ENCODE measurements at places on chromosomes 3 and 15.

- no peak for DNase-seq
Observed at GRCh38 chr3:99674086-99674789, 35.8 kb downstream of the COL8A1 start.

DNA sequence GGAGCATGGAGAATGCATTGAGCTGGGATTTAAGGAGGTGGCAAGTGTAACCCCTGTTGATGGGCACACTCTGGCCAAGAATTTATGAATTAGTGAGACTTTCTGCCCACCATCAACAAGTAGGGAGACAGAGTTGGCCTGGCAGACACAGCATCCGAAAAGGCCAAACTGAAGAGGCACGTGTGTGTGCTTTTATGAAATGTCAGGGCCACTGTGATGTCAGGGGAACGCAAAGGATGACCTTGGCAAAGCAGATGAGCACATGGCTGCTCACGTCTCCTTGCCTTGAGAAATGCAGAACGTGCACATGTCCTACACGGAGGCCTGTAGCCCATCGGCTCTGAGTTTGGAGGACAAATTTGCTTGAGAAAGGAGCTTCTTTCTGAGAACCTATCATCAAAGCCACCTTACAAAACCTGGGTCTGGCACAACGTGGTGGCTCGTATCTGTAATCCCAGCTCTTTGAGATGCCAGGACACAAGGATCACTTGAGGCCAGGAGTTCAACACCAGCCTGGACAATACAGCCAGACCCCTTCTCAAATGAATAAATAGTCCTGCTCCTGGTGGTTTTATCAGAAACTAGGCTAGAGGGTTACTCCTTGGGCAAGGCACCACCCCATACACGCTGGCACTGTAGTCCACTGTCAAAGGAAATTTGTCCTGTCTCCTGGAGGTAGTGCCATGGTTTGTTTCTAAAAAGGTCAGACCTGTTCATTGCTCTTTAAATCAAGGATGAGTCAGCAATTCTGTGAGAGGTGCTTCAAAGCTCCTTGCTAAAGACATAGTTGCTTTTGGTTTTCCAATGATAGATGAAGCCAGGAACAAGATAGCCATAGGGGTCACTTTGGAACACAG is 941 bp upstream of the SH3BP5 start:
- DNase-seq = no peak

DNA sequence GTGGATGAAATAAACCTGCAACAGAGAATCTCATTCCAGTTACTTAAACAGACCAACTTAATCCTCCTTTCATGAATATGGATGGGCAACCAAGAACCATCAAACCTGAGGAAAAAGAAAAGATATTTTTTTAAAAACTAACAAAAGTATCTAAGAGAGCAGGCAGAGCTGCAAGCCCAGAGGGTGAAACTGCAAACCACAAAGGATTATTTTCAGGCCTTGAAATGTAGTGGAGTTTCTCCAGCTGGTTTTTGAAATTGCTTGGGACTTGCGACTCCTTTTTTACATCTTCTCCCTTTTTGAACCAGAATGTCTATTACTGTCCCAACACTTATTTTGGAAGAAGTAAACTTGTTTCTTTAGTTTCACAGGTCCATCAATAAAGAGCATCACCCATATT is 87.4 kb downstream of the STAG1 start:
- DNase-seq = no peak

GRCh38 chr3:188404124-188404523 is 250.2 kb downstream of the LPP start:
- DNase-seq = no peak

- no peak for DNase-seq
Observed at GRCh38 chr15:62413153-62413552, 248.1 kb upstream of the C2CD4B start.

DNA sequence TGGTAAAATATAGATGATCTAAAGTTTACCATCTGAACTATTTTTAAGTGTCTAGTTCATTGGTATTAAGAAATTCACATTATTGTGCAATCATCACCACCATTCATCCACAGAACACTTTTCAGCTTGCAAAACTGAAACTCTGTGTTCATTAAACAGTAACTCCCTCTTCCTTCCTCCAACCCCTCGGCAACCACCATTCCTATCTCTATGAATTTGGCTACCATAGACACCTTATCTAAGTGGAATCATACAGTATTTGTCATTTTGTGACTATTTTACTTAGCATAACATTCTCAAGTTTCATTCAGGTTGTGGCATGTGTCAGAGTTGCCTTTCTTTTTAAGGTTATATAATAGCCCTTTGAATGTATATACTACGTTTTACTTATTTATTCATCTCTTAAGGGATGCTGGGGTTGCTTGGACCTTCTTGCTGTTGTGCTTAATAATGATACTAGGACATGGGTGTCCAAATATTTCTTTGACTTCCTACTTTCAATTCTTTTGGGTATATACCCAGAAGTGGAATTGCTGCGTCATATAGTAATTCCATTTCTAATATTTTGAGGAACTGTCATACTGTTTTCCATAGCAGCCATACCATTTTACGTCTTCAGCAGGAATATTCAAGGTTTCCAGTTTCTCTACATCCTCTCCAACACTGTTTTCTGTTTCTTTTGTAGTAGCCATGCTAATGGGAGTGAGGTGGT is 20.9 kb downstream of the KAT2B start:
- peak; percentile 36 for DNase-seq

DNA sequence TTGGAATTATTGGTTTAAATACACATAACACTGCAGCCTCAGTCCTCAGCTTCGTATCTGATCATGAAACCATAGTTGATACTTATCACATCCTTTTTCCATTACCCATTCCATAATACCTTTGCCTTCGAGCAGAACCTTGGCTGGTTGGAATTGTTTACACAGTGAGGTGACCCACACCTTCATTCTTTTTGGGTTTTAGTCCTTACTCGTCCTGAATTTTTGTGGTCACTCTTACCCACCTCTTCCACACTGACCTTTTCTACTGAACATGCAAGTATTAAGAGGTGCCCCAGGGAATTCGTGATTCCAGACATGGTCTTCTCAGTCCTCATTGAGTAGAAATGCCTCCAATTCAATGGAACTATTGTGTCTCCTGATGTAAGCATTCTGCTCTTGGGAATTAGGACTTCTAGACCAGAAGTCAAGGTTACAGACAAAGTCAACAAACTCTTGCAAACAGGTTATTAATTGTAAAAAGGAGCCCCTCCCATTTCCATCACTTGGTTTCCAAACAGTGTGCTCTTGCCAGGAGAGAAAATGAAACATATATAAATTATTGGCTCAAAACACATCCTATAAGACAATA is 37.7 kb downstream of the SCN11A start:
- no peak for DNase-seq

DNA sequence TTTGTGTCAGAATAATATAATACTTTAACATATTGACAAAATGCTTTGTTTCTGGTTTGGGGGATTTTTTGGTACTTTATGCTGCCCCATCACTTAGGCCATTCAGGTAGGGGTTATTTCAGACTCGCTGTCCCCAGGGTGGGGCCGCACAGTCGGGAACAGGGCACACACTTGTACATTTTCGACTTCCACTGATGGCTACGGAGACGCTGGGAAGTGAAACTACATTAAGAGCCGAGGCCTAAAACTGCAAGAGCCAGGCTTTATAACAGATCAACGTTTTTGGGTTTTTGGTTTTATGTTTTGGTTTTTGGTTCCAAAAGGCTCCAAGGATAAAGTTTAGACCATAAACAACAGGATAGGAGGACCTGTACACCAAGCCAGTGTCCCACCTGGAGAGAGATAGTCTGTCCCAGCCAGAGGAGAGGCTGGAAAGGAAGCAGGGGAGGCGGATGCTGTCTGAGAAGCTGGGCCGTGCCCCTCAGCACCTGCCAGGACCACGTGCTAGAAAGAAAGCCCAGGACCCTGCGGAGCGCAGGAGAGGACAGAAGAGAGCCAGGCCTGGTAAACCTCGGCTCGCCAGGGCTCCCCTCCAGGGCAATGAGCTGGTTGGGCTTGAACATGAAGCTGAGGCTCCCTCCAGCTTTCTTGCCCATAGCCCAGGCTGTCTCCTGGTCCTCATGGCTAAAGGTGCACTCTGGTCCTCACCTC is 111.7 kb downstream of the CHSY1 start:
- no peak for DNase-seq

DNA sequence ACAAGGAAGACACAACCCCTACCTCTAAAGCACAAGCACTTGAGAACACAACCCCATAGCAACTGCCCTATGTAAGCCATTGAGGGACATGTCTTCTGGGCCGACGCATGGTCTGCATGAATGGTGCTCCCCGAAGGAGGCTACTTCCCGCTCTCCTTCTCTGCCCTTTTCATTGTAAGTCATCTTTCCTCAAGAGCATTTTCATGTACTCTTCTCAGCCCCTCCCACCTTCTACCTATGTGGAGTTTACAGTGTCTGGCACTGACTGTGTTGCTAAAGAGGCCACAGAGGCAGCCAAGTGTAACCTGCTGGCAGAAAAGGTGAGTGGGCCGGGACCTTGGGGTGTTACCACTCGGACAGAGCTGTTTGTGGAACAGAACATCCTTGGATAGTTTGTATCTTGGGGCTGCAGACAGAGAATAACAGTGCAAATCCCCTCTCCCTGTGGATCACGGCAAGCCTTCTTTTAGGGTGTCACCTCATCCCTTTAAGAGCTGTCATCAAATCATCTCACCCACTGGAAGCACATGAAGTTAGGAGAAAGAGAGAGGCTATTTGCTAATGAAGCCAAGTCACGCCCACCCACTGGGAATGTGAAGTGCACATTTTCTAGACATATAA is 5.6 kb downstream of the AHSG start:
- no peak for DNase-seq

DNA sequence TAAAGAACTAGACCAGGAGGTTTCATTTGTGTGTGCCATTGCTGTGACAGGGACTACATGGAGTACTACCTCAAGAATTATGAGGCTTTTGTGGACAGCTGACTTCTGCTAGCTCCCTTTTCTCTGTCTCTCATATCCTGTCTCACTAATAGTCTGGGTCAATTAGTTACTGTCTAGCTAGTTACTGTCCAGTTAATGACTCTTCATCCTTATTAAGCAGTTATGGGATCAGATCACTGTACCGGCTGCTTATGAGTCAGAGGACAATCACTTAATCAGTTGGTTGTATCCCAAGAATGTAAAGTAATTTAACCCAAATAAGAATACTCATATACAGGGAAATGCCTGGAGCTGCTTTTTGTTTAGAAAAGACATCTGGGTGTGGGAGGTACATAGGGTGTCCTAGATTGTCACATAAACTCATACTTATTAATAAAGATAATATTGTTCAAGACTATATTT is 158.0 kb downstream of the CDIN1 start:
- no peak for DNase-seq

- no peak for DNase-seq
Observed at GRCh38 chr3:10353661-10354360, 32.9 kb upstream of the SEC13 start.

GRCh38 chr15:34365091-34365825 is 1.7 kb downstream of the LPCAT4 start:
- DNase-seq = peak; percentile 6

- no peak for DNase-seq
Observed at GRCh38 chr3:189794518-189794917, 163.3 kb downstream of the TP63 start.

- DNase-seq = peak; percentile 16
Observed at GRCh38 chr3:40971191-40972168, 227.8 kb upstream of the CTNNB1 start.

- no peak for DNase-seq
Observed at GRCh38 chr3:129425213-129425612, 3.2 kb downstream of the EFCAB12 start.

DNA sequence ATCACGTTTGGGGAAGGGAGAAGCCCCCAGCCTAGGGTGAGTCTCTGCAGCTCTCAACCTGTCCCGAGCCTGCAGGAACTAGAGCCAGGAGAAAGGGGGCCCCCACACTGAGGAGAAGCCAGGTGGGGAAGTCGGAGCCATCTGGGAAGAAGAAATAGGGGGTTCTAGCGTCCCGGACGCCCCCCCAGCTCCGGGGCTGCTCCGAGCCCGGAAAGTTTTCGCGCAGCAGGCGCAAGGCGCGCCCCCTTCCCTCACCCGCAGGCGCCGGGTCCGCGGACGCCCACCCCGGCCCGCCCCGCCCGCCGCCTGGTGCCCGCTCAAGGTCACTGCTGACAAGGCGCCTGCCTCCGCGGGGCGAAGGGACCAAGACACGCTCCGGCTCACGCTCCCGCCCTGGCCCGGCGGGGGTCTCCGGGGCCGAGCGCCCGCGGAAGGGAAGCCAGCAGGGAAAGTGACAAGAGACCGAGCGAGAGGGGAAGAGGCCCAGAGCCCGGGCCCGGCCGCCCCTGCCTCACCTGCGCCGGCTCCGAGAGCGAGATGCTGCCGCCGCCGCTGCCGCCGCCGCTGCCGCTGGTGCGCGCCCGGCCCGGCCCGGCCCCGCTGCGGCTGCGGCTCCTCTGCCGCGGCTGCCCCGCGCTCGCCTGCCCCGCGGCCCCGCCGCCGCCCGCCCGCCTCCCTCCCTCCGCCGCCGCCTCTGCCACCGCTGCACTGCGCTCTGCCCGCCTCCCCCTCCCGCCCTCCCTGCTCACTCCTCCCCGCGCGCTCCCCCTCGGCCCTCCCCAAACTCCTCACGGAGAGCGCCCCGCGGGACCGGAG is 108.4 kb upstream of the SLC6A11 start:
- no peak for DNase-seq

GRCh38 chr3:122146466-122146865 is 37.0 kb upstream of the CASR start:
- DNase-seq = peak; percentile 7

- DNase-seq = no peak
Observed at GRCh38 chr3:115212615-115213014, 65.5 kb upstream of the ZBTB20 start.

DNA sequence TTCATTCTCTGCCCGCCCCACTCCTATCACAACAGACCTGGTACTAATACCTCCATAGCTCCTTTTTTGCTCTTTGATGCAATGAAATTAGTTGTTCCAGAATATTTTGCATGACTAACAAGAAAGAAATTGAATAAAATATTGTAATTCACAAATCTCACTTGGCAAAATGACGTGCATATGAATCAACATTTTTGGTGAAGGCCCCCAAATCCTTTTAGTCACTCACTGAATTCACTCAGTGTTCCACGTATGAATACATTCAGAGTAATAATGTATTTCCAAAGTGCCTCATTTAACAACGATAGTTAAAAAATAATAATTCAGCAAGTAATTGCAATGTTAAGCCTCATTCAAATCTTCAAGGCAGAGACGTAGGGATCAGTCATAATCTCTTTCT is 148.6 kb upstream of the STRIT1 start:
- DNase-seq = no peak

Data from CD4-positive, alpha-beta T cell treated with Interleukin-2 at 100 ng/mL for 4 hours (primary cell).